SK-N-DZ (cell line): ENCODE measurements at places on chromosomes 13 and 19.

DNA sequence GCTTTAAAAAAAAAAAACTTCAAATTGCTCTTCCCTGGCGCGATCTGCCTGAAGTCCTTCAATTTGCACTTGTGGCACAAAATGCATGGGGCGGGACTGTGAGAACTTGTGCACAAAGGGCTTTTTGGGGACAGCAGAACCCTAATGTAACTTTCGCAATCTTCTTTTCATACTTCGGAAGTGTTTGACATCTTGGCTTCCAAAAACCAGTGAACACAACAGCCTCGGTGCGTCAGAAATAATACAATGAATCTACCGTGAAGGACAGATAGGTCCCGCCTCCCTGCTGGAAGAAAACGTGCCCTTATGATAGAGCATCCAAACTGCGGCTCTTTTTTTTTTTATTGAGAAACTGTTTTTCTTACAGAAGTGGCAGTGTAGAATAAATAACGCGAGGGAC, 36.6 kb downstream of the KLF2 start:
- no peak for DNase-seq

DNA sequence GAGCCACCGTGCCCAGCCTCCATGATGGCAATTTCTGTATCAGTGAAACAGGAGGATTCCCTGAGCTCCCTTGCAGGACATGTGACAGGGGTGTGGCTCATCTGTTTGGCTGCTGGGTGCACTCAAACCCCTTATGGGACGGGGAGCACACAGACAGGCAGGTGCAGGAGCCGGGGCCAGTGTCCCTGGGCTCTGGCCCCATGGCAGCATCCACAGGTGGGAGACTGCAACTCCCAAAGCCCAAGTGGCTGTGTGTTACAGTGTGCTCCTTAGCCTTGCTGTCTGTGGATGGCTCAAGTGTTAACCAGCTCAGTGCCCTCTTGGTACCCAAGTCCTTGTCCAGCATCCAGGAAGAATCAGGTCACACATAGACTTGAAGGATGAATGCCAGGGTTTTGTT, 14.6 kb downstream of the MBD3L1 start:
- DNase-seq, result no peak

GRCh38 chr13:22665506-22665905, 515.3 kb upstream of the SGCG start:
- no peak for DNase-seq

- DNase-seq, result no peak
Measured at GRCh38 chr13:103000157-103000556, 66.1 kb downstream of the SLC10A2 start.

GRCh38 chr13:37385956-37386670, 212.5 kb downstream of the POSTN start:
- DNase-seq, result no peak

DNA sequence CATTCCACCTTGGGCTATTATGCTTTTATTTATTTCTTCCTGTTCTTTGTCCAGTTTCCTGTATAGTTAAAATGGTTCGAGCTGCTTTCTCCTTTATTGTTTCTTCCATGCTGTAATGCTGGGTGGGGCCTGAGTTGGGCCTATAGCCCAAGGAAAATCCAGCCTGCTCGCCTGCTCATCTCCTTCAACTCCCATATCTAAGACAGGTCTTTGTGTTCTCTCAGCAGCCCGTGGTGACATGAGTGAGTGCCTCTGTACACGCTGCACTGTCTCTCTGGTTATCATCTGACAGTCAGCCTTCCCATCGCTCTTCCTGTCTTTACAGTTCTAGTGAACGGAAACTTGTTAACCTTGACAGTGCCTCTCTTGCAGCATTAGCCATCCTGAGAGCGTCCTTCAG, 221.9 kb upstream of the SLC10A2 start:
- no peak for DNase-seq

DNA sequence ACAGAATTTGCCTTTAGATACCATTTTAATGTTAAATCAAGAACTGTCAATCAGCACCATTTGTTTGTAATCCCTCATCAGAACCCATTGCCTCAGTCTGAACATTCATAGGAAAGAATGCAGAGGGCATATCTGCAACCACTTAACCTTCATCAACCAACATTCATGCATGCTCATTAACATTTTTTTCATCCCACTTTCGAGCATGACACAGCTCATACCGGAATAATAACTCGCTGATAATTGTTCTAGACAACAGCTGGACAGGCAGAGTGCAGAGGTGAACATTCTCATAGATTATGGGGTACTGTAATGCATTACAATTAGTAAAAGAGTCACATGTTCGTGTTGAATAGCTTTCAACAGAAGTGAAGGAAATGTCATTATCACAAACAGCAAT, 216.8 kb downstream of the DIAPH3 start:
- DNase-seq, result no peak

DNA sequence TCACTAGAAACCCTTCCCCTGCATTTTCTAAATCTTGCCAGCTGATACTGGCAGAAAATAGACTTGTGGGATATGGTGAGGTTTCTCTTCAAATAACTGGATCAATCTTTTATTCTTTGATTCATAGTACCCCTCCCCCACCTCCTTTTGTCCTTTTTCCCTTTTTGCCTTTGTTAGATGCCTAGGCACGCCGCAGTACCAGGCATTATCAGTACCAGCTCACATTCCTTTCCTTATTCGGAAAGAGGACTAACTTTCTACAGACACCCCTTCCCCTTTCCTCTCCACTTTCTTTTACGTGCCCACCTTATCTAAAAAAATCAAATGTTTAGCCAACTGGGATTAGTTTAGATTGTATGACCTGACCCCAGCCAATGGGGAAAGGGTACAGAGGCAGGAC, 226.4 kb downstream of the MTUS2 start:
- DNase-seq, result no peak

DNA sequence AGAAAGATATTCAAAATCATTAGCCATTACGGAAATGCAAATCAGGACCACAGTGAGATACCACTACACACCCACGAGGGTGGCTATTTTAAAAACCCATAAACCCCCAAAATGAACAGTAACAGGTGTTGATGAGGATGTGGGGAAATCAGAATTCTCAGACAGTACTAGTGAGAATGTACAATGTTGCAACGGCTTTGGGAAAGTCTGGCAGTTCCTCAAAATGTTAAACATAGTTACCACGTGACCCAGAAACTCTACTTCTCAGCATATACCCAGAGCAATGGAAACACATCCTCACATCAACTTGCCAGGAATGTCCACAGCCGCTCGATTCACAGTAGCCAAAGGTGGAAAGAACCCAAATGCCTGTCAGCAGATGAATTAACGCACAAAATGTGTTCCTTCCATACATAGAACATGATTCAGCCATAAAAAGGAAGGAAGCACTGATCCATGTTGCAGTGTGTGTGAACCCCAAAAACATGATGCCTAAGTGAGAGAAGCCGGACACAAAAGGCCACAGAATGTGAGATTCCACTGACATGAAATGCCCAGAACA, 7.0 kb downstream of the PLVAP start:
- no peak for DNase-seq

DNA sequence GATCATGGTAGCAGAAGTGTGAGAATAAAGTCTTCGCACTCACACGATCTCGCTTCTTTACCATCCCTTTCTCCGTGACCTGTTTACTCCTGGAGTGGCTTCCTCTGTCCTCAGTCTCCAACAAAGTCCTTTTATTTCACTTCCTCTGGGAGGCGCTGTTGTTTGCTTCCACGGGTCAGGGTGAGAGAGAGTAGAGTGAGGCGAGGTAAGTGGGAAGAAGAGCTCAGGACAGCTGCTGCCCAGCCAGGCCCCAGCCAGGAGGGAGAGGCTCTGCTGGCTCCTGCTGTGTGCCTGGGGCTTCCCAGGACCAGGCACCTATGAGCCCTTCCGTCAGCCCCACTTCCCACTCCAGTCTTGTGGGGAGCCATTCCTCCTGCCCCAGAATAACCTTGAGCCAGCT, 242.1 kb downstream of the FGF9 start:
- no peak for DNase-seq

DNA sequence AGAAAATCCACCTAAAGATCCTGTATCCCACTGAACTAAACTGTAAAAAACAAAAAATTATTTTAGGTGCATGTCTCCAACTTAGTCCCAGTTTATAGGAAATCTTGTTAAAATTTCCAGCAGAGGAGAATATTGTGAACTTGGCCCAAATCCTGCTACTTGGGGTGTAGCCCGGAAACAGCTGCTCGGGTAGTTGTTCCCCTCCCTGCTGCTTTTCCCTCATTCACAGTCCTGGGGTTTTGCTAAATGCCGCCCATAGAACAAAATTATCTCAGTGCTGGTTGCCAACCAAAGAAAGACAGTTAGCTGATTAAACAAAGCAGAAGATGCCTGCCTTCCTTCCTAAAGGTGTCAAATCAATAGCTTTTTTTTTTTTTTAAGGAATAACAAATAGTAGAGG, 330.5 kb upstream of the KLF12 start:
- no peak for DNase-seq

- DNase-seq, result no peak
Measured at GRCh38 chr13:106314417-106314816, 221.0 kb downstream of the EFNB2 start.
